ENCODE measurements at places on chromosomes 3 and 15.

GRCh38 chr3:128614076-128614475 is 36.5 kb downstream of the RPN1 start:
- no peak for DNase-seq

DNA sequence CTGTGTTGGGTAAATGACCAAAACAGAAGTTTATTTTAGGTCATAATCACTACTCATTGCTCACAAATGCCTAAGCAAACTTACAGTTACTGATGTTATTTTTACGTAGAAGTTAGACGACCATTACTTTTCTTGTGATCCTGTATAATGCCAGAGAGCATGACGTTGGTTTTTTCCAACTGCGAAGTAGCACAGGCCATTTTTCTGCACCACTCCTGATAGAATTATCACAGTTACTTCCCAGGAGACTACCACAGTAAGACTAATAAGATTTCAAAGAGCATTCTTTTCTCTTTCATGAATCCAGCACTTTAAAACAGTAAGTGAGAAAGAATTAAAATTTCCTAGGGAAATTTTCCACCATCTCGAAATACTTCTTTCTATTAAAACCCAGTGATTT is 19.8 kb downstream of the CD200 start:
- DNase-seq = no peak

- no peak for DNase-seq
Measured at GRCh38 chr3:16697443-16698147, 92.4 kb upstream of the DAZL start.

DNA sequence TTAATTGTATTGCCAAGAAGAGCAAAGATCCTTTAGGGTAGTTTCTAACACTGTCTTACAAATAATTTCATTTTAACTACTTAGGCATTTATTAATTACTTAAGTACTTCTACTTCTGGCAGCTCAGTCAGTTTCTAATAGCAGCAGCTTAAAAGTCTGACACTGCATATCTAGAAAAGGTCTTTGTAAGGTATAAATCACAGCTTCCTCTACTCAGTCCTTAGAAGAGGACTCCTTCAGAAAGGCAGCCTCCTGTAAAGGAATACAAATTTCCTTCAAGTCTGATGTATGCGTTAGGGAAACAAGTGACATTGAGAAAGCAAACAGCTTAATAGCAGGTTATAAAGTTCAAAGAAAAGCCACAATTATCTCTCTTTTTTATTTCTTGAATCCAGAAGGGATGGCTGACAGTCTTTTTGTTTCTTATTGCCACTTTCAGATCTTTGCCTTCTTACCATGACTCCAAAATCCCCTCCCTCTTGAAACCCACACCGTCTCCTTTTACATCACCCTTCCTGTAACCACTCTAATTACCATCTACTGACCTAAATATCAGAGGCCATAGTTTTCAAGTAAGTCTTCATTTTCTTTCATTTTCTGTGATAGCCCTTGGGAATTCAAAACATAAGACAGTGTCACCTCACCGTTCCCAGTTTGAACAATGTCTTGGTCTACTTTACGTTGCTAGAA is 109.5 kb downstream of the CGGBP1 start:
- no peak for DNase-seq

- no peak for DNase-seq
Measured at GRCh38 chr3:71989165-71989564, 204.2 kb upstream of the PROK2 start.

GRCh38 chr3:169771497-169772304 is 1.5 kb upstream of the MYNN start:
- no peak for DNase-seq

GRCh38 chr3:125461896-125462295 is 58.1 kb downstream of the SNX4 start:
- no peak for DNase-seq

DNA sequence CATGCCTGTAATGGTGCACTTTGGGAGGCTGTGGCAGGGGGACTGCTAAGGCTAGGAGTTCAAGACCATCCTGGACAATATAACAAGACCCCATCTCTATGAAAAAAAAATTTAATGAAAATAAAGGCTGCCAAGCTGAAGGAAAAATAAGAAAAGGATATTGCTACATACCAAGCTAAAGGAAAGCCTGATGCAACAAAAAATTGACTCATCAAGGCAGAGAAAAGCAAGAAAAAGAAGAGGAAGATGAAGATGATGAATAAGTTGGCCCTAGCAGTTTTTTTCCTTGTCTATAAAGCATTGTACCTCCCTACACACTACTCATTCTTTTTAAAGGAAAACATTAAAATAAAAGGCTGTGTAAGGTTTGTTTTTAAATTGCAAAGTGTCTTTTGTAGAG is 441.9 kb upstream of the MDFIC2 start:
- no peak for DNase-seq

DNA sequence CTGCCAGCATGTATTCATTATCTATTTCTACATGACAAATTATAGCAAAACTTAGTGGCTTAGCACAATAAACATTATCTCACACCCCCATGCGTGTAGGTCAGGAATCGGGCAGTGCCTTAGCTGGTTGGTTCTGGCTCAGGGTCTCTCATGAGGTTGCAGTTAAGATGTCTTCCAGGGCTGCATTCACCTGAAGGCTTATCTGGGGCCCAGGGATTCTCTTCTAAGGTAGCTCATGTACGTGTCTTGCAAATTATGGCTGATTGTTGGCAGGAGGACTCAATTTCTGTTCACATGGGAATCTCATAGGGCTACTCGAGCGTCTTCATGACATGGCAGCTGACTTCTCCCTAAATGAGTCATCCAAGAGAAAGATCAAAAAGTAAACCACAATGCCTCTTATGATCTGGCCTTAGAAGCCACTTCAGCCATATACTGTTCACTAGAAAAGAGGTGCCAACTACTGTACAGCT is 42.9 kb upstream of the TSC22D2 start:
- no peak for DNase-seq

- DNase-seq = no peak
Measured at GRCh38 chr15:20386198-20386597, 155.4 kb downstream of the GOLGA6L6 start.

DNA sequence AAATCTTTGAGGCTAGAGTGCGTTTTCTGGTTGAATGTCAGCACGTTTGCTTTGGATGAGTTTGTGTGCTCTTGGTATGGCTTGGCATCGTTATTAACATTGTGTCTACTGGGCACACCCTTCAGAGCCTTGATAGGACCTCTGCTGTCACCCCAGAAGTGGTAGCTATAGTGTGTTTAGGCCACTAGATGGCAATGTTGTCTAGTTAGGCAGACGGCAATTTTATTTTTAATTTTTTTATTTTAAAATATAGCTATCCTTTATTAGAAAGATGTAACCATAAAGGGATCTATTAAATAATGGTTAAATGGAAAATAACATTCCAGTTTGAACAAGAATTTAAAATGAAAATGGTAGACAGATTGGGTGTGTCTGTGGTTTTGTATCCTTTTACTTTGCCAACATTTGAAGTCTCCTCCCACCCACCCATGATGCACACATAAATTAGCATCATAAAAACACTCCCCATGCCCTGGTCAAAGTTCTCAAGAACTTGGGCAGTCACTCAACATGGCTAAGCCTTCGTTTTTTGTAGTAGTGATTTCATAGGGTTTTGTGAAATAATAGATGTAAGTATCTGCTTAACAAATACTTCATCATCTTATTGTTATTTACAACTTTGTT is 200.7 kb downstream of the KCNH8 start:
- no peak for DNase-seq

DNA sequence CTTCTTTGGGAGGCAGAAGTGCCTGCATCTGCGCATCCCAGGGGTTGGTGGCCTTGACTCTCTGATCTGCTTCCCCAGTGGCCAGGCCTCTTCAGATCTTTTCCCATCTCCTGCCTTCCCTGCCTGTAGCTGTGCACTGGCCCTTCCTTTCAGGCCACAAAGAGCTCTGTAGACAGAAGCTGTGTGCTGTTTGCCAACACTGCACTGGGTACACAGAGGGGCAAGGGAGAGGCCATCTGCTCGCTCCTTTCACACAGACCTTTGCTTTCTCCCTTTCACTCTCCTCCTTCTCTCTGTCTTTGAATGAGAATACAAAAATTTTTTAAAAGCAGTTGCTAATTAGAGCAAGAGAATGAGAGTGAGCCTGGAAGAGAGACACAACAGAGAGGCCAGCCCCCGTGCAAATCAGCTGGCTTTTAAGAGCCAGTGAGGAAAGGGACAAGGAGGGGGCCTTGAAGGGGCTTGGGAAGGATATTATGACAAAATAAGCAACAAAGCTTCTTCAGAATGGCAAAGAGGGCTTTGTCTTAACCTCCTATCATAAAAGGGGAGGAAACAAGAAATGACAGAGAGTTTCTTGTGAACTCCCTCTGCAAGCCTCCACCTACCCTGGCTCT is 170.9 kb downstream of the EPHB1 start:
- DNase-seq = no peak

- no peak for DNase-seq
Measured at GRCh38 chr15:40772014-40772413, 2.2 kb downstream of the C15orf62 start.

- DNase-seq = no peak
Measured at GRCh38 chr15:35603856-35604255, 57.9 kb upstream of the DPH6 start.

DNA sequence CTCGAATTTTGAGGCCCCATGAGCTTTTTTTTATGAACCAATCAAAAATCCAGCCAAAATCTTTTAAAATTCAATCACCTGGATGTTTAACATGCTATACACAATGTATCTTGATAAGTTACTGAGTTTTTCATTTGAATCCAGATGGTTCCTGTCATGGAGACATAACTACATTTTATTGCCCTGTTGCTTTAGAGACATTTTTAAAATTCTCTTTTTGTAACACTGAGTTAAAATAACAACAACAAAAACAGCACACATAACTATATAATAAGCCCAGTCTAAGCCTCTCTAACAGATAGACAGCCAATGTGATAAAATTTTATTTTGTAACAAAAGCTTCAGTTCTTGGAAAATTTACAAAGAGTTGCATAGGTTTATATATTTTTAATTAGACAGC is 1.8 kb downstream of the PROK2 start:
- no peak for DNase-seq

- DNase-seq = no peak
Measured at GRCh38 chr3:110470310-110470709, 601.3 kb upstream of the NECTIN3 start.

- no peak for DNase-seq
Measured at GRCh38 chr3:138300647-138301046, 29.0 kb downstream of the NME9 start.

DNA sequence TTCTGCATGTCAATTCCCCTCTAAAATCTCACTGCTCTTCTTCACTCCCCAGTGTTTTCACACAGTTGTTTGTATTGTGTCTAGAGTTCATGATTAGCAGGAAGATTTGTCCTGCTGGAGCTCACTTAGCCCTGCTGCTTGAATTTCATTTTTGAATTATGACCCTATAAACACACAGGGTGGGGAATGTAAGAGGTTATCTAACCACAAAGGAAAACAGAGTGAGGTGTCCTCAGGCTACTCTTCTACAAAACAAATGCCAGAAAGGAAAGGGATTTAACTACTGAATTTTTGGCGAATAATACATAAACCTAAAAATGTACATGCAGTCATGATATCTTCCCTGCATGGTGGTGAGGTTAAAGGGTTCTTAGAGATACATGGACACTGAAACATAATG is 215.1 kb upstream of the CNTN4 start:
- no peak for DNase-seq

DNA sequence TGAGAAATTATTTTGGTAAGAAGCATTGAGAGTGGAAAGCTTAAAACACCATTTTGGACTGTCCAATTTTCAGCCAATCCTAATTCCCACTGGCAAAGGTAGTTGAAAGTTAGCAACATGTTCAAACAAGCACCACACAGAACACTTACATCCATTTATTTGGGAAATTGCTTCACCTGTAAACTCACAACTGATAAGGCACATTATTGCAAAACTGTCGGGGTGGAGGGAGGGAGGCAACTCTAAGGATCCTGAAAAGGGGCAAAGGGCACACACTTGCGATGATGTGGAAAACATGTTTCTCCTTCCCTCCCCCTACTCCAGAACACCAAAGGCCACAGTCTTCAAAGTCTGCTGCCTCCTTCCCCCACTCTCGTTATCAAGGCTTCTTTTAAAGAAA is 9.4 kb downstream of the TMEM41A start:
- DNase-seq = no peak

DNA sequence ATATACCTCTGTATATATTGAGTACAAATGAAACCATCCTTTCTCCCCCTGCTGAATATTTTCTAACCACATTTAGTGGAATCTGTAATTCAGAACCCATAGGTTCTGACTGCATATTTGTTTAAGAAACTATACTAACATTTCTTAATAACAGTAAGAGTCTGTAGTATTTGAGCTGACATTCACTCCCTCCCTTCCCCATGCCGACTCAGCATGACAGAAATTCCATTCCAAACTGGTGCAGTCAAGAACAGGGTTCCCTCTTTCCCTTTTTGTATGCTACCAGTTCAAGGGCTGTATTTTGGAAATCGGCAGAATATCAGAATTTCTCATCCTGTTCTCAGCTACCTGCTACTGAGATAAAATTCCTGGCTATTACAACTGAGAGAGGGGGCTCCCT is 796.6 kb upstream of the DPPA4 start:
- DNase-seq = no peak

DNA sequence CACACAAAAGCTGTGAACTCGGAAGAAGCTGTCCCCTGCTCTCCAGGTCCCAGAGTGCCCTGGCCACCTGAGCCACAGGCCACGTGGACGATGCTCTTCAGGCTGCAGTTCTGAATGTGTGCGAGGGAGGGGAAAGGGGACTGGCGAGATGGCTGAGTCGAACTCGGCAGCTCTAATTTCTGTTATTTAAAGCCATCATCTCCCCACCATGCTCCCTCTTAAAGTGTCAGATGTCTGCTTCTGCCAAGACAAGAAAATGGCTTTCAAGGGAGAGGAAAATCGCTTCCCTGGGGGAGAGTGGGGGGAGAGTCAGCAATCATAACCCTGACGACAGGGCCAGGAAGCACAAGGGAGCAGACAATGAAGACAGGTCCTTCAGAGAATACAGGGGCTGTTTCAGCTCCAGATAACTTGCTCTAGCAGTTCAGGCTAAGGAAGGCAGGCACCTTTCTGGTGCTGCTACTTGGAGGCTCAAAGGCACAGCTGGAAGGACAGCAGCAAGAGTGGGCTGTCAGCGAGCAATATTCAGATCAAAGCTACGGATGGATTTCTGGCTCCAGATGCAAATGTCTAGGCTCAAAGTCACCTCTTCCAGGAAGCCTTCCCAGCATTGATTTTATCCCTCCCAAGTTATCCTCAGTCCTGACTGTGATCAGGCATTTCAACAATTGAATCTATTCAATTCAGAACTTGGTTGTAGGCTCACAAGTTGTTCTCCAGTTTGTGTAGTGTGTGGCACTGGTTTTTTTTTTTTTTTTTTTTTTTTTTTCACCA is 15.5 kb upstream of the CCDC33 start:
- no peak for DNase-seq

GRCh38 chr3:125221831-125222230 is 9.3 kb upstream of the SLC12A8 start:
- DNase-seq = no peak
